ENCODE measurements at places on chromosomes 1 and 21.

DNA sequence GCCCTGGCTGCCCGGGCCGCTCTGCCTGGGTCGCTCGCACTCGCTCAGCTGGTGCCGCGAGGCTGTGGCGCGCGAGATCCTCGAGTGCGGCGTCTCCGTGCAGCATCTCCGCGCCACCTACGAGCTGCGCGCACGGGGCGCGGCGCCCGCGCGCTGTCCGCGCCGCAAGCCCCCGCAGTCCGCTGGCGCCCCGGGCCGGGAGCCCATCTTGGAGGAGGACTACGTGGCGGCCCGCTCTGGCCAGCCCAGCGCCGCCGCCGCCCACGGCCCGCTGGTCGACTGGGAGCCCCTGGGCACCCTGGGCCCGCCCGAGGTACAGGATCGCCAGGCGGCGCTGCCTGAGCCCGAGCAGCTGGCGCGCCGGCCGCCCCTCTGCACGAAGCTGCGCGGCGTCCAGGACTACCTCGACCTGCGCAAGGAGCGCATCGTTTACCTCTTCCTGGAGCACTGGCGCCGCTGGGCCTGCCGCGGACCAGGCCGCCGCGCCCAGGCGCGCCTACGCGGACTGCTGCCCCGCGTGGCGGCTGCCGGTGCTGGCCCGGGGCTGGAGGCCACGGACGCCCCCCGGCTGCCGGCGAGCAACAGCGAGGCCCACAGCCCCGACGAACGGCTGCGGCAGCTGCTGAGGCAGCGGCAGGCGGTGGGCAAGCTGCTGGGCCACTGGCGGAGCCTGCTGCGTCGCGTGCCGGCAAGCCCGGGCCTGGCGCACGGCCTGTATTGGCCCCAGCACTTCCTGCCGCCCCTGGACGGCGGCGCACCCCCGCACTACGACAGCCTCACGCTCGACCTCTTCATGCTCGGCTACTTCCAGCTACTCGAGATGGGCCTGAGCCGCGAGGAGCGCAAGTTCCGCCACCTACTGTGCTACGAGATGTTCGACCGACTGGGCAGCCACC is 10.9 kb downstream of the TNFRSF25 start:
- no peak for DNase-seq

GRCh38 chr1:163421701-163422100 is 99.9 kb downstream of the NUF2 start:
- DNase-seq = no peak

DNA sequence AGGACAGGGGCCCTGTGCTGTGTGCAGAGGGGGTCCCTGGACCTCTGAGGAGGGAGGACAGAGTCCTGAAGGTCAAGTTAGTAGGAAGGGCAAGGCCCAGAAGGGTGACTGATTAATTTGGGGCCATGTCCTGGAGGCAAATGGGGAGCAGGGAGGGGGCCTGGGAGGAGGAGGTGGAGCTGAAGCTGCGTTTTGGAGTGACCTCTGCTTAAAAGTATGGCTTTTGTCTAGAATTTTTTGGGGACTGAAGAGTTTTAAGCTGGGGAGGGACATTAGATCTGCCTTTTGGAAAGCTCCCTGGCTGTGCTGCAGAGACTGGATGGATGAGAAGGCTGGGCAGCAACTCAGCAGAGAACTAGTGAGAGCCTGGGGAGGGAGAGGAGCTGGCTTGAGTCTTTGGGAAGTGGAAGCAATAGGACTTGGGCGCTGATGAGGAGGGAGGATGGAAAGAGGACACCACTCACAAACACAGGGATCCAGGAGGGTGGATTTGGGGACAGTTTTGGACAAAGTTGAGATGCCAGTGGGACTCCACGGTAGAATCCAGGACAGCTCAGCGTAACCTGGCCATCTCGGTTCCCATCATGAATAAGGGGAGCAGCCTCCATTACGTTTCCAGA is 52.9 kb downstream of the ACBD3 start:
- DNase-seq = no peak

DNA sequence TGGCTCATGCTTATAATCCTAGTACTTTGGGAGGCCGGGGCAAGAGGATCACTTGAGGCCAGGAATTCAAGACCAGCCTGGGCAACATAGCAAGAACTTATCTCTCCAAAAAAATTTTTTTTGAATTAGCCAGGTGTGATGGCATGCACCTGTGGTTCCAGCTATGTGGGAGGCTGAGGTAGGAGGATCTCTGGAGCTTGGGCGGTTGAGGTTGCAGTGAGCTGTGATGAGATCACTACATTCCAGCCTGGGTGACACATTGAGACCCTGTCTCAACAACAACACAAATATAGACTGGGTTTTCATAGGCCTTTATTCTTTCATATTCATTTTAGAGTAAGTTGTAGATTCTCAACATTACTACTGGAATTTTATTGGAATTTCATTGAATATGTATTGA is 12.8 kb downstream of the MED18 start:
- DNase-seq = peak; percentile 93

- no peak for DNase-seq
Observed at GRCh38 chr1:171083222-171083621, 7.5 kb upstream of the FMO3 start.

DNA sequence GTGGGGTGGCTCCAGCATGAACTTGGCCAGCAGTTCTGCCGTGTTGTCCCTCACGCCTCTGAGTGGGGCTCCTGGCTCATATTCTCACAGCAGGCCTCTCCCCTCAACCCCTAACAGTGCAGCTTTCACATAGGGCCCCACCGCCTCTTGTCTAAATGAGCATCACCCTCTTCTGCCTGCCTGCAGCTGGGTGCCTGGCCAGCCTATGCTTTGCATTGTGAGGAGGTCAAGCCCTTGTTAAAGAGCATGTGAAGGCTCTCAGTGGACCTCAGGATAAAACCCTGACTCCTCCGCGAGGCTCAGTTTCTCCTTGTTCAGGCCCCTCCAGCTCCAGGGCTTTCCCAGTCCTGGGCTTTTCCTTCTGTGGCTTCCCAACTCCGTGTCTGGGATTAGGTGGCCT is 34.8 kb downstream of the CRYAA start:
- DNase-seq = no peak

DNA sequence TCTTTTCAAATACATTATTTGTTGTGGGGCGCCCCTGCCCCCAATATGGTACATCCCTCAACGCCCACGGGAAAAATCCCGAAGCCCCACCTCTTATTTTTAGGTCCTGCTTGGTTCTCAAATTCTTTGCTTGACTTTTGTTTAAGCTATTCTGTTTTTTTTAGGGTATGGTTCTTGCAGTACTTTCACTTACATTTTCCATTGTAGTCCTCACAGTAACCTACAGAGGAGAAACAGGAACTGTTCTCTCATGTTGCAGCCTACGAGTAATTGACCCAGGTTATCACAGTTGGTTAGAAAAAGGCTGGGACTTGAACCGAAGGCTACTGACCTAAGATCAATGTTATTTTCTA is 697 bp upstream of the C21orf91 start:
- no peak for DNase-seq

Data from NCI-H226 (cell line).